CD4-positive, alpha-beta T cell treated with Interleukin-1 beta for 1 hour (primary cell): ENCODE measurements at places on chromosomes 6 and 20.

DNA sequence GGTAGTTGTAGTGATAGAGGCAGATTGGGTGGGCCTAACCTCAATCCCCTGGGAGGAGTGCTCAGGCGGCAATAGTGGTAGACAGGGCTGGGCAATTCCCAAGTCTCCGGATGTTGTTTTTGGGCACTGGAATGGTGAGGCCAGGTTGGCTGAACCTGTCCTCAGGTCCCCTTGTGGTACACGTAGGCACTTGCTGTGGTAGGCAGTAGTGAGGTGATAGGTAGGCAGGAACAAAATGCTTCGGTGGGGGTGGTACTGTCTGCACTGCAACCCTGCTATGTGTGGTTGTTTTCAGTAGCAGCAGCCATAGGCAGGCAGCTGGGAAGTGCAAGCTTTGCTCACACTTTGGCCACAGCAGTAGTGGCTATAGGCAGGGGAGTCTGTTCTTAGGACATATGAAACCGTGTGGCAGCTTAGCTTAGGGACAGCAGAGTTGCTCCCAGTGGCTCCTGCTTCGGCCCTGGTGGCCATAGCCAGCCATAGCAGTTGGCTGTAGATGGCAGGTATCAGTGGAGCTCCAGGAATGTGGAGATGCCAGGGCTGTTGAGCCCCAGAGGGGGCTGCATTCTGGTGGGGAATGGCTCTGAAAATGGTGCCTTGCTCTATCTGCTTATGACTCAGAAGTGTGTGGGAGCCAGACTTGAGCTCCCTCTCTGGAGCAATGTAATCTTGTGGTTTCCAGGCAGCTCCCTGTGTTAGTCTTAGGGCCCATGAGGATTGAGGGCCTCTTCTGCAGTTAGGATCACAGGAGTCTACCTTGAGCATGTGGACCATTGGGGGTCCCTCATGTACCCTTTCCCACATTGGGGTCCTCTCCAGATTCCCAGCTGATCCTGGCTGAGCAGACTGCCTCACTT lies 241.8 kb upstream of the BMP2 start:
- no peak for DNase-seq

DNA sequence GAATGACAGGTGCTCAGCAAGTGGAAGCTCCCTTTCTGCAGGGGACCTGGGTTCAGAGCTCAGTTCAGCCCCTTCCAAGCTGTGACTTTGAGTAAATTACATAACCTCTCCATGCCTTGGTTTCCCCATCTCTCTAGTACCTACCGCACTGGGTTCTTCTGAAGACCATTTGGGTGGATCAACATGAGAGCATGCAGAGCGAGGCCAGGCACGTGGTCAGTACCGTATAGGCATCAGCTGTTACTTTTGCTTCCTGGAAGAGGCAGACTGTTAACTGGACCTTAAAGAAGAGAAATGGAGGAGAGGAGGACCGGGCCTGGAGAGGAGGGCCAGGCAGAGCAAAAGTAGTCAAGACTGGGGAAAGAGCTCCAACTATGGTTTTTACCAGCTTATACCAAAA lies 1.7 kb upstream of the MYLK2 start:
- no peak for DNase-seq

- DNase-seq, result no peak
These were observed 59.5 kb downstream of the BFSP1 start for GRCh38 chr20:17471606-17472187.

DNA sequence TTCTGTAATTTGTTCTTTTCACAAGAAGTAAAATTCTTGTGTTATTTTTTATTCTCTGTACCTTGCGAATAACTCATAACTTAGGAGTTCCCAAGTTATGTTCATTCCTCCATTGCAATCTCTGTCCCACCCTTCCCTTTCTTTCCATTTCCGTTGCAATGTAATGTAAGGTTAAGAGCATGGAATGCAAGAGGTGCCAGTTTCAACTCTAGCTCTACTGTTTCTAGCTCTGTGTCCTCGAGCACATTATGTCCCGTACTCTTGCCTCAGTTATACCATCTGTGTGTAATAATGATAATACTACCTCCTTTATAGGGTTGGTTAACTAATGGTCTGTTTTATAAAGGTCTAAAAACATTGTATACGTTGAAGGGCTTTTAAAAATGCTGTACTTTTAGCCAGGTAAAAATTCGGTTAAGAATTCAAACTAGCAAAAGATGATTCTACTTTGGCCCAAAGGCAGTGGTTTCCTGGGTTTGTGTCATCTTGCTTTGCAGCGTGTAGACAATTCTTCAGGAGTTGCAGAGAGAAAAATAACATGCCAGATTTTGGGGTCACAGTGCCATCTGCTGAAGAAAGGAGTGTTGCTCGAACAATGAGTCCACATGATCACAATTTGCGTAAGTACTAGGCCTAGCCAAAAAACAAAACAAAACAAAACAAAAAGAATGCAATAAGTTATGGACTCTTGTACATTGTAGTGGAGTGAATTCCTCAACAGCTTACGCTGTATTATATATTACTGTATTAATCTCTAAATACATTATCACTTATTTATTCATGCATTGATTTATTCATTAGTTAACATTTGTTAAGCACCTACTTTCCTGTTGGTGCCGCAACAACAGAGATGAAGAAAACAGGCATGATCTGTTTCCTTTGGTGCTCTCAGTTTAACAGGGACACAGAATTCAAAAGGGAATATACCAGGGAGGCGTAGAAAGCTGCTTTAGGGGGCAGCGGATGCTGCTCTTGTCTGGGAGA lies 10.0 kb upstream of the PFDN4 start:
- DNase-seq, result no peak

- DNase-seq, result no peak
These were observed 2.1 kb upstream of the LAMA5 start for GRCh38 chr20:62368976-62369814.

DNA sequence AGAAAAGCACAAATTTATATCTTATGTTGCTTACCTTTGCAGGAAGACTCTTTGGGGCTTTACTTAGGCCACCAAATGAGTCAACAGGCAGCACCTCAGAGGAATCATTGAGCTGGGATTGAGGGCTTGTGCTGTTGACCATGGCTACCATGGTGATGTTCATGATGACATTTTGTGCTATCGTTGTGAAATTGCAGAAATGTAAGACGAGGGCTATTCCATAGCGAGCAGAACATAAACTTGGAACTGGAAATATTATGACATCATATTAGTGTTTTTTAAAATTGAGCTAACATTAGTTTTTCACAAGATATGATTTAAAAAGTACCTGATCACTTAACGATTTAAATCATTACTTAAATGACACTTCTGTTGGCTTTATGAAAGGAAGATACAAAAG lies 11.8 kb downstream of the SLC17A3 start:
- DNase-seq, result no peak
